NCI-H2081 treated with DMSO at 0.1 percent for 48 hours (cell line): ENCODE measurements at places on chromosomes 5 and 9.

GRCh38 chr9:134825025-134825424 lies 55.6 kb upstream of the FCN2 start:
- no peak for DNase-seq

DNA sequence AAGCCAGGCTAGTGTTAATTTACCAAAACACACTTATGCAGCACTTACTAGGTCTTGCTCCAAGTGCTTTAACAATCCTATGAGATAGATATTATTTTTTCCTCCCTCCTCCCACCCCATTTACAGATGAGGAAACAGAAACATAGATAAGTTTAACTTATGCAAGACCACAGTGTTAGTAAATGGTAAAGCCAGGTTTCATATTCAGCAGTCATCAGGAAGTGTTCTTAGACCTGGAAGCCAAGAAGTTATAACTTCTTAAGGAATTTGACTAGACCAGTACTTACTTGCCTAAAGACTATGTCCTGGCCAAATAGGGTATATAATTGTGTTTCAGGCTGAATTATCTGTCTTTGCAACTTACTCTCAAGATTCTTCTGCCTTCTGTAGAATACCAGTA lies 15.9 kb downstream of the ABHD17B start:
- DNase-seq, result no peak

- DNase-seq, result no peak
These were observed 16.0 kb downstream of the FAM174A start for GRCh38 chr5:100551183-100551582.

DNA sequence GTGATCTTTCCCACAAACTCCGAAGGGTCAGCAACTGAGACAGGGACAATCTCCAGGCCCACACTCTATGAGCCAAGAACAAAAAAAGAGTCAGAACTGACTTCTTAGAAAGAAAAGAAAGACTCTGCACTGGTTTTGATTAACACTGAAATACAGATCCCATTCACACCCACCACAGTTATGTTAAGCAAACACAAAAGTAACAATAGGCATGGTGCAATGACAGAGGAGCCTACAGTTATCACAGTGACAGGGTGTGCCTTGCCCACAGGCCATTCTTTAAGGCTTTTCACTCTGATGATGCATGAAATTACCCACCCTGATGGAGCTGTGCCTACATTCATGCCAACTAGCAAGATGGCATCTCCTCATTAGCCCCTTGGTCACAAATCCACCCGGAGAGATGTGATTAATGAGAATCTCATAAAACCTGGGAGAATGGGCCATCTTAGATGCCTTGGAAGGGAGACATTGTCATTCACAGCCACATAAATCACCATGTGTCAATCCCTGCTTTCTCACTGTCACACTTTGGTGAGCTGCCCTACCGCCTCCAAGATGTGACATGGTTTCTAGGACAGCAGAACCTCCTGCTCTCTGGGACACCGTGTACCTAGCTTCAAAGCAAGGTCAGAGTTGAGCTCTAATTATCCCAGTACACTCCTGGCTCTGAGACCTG lies 27.6 kb upstream of the FSTL4 start:
- no peak for DNase-seq

- DNase-seq, result no peak
These were observed 578.4 kb downstream of the SLCO4C1 start for GRCh38 chr5:101717721-101718120.

GRCh38 chr9:126842220-126842842 lies 18.1 kb upstream of the ZBTB34 start:
- DNase-seq, result no peak

- no peak for DNase-seq
These were observed 163.3 kb upstream of the TBC1D2 start for GRCh38 chr9:98418578-98419259.

GRCh38 chr9:128473104-128473503 lies 17.3 kb downstream of the ODF2 start:
- DNase-seq, result no peak

DNA sequence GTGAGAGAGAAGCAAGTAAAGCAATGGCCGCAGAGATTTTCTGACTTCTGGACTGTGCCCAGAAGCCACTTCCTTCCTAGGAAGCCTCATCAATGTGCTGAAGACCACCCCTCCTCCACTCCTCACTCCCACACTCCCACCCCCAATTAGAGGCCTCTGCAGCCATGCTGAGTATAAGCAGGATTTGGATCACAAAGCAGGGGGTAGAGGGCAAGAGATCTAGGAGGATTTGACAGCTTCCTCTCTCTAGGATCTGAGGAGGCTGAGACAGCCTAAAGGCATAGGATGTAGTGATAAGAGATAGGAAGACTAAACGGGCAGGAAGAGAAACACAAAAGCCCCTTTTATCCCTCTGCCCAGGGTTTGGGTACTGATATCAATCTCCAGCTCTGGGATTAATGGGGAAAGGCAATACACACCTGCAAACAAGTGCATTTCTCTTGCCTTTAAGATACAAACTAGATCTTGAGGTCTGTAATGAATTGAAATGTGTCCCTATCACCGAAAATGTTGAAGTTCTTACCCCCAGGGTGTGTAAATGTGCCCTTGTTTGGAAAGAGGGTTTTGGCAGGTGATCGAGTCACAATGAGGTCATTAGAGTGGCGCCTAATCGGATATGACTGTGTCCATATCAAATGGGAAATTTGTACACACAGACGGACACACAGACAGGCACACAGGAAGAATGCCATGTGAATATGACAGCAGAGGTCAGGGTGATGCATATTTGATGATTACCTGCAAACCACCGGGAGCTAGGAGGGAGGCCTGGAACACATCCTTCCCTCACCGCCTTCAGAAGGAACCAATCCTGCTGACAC lies 28.5 kb downstream of the KCNV2 start:
- no peak for DNase-seq

- DNase-seq, result no peak
These were observed 618.3 kb downstream of the NR2F1-AS1 start for GRCh38 chr5:92962752-92963151.

- no peak for DNase-seq
These were observed 108.3 kb downstream of the DRD1 start for GRCh38 chr5:175335691-175336090.

DNA sequence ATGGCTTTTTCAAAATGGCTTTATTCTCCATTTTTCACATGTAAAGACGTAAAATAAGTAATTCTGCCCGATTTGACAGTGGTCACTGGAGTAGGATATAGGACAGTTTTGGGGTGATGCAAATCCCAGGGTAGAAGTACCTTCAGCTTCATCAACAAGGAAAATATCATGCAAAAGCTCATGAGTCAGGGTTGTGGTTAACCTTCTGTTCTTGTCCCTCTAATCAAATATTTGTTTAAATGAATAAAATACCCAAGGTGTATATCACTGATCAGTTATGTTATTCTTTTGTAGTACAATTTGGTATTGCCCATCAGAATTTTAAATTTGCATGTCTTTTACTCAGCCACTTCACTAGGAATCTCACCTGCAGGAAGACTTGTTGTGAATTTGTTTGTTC lies 40.0 kb downstream of the FBXL7 start:
- DNase-seq, result no peak

- DNase-seq, result no peak
These were observed 48.6 kb downstream of the NACC2 start for GRCh38 chr9:136046554-136046920.

DNA sequence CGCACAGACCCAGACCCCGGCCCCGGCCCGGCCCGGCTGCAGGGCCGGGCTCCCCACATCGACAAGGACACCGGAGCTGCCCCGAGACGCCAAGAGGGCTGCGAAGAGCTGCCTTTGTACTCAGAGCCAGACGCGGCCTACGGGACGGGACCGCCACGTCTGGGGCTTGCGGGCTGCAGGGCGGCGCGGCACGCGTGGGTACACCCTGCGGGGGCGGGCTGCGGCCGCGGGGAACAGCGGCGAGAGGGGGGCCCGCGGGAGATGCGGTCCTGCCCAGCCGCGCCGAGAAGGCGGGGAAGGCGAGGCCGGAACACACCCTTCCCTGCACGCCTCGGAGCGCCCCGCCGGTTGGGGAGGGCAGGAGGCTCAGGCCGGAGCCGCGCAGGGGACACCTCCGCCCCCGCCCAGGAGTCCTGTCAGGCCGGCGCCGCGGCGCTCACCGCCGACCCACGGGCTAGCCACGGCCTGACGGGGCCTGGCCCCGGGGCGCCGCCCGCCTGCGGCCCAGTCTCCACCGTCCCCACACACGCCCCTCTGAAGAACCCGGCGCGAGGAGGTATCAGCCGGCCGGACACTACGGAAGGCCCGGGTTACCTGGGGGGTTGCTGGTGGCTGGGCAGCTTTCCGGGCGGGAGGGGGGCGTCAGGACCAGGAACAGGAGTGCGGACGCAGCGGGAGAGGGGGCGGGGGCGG lies 478 bp downstream of the RAB14 start:
- no peak for DNase-seq

DNA sequence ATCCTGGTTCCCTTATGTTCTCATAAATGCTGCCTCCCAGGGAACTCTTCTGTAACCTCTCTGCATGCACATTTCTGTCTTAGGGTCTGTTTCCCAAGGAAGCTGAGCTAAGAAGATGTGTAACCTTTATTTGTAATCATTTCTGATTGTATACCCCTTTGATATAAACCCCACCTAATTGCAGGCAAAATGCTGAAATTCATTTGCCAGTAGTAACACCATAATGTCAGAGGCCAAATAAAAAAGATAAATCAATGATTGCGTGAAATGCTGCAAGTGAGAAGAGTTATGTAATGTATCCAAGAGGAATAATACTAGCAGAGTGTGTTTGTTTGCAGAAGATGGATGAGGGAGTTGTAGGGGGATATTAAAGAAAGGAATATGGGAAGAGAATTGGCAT lies 822.6 kb upstream of the GRAMD2B start:
- DNase-seq, result no peak

- no peak for DNase-seq
These were observed 44.5 kb upstream of the PPP3R2 start for GRCh38 chr9:101639311-101639710.

GRCh38 chr9:125436613-125437443 lies 175.2 kb downstream of the GAPVD1 start:
- no peak for DNase-seq

DNA sequence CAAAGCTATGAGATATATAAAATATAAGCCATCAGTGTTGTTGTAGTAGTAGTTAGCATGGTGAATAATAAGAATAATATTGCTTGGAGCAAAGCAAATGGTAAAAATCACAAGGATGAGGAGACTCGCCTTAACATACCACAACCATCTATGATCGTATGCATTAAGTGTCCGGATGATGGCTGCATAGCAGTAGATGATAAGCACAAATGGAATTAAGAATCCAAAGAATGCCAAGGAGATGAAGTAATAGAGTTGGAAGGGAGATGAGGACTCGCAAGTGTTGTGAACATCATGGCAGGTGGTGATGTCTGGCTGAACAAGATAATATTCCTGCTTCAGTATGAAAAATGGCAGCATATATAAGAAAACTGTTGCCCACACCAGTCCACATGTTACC lies 5.5 kb downstream of the F2RL2 start:
- no peak for DNase-seq

- no peak for DNase-seq
These were observed 234.1 kb downstream of the TMEM38B start for GRCh38 chr9:105928416-105928815.

- no peak for DNase-seq
These were observed 368.5 kb downstream of the NTRK2 start for GRCh38 chr9:85038061-85038460.

GRCh38 chr5:158170060-158170459 lies 311.1 kb upstream of the CLINT1 start:
- no peak for DNase-seq

- no peak for DNase-seq
These were observed 37.7 kb upstream of the PDE8B start for GRCh38 chr5:77172713-77173328.

GRCh38 chr5:112125903-112126302 lies 293.2 kb downstream of the EPB41L4A start:
- DNase-seq, result no peak

- DNase-seq, result no peak
These were observed 208.5 kb downstream of the TMEM161B start for GRCh38 chr5:88060194-88060593.

DNA sequence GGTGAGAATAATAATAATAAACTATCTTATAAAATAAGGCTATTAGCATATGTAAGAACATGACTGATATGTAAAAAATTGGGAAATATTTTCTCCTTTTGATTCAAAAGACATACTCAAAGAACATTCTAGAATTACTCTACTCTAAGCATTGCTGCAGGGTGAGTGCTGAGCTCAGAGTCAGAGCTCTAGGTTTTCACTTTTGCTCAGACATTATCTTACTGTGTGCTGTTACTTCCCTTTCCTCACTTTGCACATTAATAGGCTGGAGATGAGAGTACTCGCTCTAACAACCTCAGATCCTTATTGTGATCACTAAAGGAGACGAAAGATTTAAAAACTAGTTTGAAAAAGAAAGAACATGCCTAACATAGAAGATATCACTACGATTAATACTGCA lies 99.4 kb upstream of the C9orf72 start:
- DNase-seq, result no peak

DNA sequence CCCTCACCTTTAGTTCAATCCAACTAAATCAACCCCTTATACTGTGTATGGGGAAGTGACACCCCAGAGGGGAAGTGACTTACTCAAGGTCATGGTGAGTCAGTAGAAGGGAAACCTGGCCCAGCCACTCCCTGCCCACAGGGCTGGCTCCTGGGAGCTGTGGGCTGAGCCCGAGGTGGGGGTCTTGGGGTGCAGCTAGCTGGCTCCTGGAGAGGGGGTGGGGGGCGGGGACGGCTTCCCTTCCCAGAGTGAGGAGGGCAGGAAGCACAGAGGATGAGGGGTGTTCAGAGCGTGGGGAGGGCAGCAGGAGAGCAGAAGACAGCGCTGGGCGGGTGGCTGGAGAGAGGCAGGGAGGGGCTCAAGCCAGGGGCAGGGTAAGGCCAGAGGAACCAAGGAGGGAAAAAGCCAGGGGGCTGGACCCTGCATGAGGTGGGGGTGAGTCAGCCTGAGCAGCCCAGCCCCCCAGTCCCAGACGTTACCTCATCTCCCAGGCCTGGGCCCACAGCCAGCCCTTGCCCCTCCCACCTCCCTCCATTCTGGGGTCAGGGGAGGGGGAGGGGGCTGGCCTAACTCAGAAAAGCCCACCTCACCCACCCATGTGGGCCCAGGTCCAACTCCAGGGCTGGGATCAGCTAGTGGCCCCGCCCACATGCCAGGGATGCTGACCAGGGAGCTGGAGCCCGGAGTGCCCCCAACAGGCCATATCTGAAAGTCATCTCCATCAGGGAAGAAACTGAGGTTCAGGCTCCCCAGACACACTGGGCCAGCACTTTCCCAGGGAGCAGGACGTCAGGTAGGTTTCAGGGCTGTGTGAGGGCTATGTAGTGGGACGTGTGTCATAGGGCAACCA lies 2.8 kb downstream of the PDLIM7 start:
- DNase-seq, result no peak

DNA sequence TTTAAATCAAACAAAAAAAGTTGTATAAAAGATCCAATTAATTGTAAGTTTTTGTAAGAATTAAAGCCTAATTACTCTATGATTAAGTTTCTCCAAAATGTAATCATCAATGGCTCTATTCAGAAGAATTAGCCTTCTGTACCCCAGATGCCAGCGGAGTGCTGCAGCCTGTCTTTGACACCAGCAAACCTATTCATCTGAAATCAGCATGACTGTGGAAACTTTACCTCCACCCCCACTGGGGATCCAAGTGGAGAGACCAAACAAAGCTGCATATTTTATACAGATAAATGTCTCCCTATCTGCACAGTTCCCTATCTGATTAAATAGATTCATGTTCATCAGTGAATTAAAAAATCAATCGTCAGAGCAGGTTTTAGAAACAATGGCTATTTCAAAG lies 426.8 kb downstream of the KIAA0825 start:
- DNase-seq, result no peak
